ENCODE measurements at places on chromosomes 11 and 22.

DNA sequence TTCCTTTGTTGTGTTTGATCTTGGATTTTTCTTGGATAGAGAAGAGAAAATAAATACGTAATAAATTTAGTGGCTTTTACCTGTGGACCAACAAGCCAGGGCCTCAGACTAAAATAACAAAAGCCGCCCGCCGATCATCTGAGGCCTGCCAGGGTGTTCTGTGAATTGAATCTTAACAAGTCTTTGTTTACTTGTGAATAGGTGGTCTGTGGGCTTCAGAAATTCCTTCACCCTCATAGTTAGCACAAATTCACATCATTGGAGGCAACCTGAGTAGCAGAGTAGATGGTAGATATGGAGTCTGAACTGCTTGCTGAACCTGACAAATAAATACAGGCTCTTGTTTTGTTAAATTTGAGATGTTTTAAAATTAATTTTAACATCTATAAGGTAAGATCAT is 176.3 kb upstream of the MTNR1B start:
- ATAC-seq = no peak

- no peak for ATAC-seq
Observed at GRCh38 chr11:30018495-30018894, 1.7 kb upstream of the KCNA4 start.

DNA sequence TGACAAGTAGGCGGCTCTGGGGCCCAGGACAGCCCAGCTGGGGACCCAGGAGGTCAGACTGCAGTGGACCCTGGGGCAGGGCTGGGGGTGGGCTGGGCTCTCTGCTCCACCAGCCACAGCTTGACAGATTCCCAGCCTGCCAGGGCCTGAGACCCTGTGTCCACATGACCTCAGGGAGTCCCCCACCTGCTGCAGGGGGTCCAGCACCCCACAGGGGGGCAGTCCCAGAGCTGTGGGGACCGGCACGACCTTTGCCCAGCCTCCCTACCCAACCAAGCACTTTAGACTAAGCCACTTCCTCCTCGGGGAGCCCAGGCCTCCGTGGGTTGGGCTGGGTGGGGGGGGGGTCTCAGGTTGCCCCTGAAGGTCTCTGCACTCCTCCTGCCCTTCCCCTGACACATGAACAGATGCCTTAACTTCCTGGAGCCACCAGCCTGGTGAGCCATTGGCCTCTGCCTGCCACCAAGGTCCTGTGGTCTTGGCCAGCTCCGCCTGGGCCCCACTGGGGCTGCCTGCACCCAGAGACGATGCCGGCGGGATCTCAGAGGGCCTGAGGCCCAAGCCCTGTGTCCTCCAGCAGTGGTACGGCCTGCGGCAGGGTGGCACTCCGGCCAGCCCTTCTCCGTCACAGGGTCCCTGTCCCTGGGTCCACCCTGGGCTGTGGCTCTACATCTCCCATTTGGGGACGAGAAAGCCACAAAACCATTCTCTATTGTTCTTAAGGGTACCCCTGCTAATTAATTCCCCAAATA is 3.4 kb downstream of the CCDC188 start:
- no peak for ATAC-seq

DNA sequence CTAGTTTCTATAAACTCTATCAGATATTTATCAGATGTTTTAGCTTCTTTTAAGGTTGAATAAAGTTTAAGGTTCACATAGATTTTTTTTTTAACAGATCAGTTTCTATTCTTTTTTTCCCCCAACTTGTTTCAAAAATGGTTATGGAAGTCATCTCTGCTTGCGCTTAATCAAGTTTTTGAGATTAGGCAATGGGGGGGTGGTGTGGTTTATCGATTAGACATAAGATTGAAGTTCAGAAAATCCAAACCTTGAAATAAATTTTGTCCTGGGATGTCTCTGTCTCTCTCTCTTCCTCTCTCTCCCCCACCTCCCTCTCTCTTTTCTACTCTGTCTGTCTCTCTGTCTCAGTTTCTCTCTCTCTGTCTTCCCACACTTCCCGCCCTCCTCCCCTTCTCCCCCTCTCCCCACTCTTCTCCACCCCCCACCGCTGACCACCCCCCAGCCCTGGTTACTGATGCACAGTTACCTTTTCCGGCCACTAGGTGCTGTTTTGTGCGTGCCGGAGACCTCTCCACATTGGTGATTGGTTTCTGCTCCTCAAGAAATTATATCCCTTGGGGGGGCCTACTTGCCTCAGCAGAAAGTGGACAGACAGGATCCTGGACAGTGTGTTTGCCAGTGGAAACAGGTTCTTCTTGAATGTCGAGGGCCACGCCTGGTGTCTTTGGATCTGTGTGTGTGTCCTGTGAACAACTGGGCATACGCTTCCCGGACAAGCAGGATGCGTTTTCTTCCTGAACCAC is 29.7 kb upstream of the ANO1 start:
- no peak for ATAC-seq

GRCh38 chr22:40450616-40451015 is 80.2 kb downstream of the SGSM3 start:
- no peak for ATAC-seq
